Activated T-helper 2 cell treated with anti-CD3 and anti-CD28 coated beads, Interferon-gamma antibody, Interleukin-2, Interleukin-4, amounts not matched to agents 10 μg/mL and 5 μg/mL and 100 μg/mL, durations not matched to agents 14 hours and 24 hours and 36 hours (primary cell): ENCODE measurements at places on chromosomes 6 and 20. TPM values are rescaled to one million over a fixed set of nuclear protein-coding genes. Genes with fewer than 3 reads are reported as not detected.

C2 gene
- 1.1 and 1.4 TPM in 2 replicates for total RNA-seq

CDC5L gene
- 27.7 and 28.1 TPM in 2 replicates for total RNA-seq

TP53TG5 gene
- total RNA-seq: not detected in 2 replicates

SIRPB2 gene
- not detected in 2 replicates for total RNA-seq

ASIP gene
- total RNA-seq: not detected in 2 replicates

SLC22A16 gene
- total RNA-seq: not detected in 2 replicates

TUBB2B gene
- total RNA-seq: 0.41 and 0.60 TPM in 2 replicates
